ENCODE measurements at places on chromosomes 3 and 15.

DNA sequence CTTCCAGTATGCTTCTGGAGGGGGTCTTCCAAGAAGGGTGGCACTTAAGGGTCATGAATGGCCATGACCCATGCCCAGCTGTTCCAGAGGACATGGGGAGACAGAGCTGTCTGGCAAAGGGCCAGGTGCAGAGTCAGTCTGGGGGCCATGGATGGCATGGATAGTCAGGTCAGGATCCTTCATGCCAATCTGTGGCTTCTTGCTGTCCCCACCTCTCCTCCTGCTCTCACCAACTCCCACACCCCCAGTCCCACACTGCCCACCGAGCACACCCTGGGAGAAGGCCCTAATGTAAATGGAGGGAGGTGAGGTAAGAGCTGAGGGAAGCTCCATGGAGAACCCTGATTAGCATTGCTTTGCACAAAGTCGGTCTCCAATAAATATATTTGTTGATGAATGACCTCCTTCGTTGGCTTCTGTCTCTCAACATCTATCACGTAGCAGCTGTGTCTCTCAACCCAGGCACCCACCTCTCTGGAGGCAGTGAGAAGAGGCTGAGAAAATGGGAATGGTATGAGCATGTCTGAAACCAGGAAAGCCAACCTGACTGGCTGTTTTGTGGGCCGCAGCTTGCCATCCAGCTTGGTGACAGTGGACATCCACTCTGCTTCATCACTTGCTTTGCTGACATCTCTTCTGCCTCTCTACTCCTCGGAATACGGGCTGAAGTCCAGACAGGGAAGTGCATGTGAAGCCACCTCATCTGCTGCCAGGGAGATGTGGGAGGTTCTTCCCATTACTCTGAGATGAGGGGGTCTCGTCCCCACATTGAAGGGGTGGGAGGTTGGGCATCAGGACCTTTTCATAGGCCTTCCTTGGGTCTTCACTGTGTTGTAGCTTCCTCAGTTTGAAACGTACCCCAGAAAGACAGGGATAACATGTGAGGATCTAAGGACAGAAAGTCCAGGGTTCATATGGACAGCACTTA, 37.7 kb upstream of the RAB6B start:
- DNase-seq, result no peak

DNA sequence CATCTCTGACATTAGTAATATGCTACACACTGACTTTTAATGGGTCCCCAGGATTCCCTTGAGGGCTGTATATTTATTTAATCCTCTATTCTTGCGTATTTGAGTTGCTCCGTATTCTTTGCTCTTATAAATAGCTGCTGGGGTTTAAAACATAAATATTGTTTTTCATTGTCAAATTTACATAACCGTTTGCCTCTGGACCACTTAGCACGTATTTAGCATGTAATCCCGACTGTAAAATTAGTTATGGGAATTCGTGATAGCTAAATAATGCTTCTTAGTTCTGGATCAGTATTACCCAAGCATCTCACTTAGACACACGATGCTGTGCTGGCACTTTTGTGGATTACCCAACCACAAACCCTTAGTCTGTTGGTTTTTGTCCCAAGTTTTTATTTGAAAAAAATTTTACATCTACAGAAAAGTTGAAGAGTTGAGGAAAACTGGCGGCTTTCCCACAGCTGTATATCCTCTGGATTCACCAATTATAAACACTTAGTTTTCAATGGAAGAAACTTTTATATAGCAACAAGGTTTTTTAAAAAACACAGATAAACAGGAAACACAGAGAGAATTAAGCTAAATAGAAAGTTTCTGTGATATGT, 296.8 kb upstream of the TPM1 start:
- no peak for DNase-seq

GRCh38 chr3:100743535-100743934, 34.2 kb downstream of the TFG start:
- no peak for DNase-seq

- no peak for DNase-seq
These were observed 194.6 kb downstream of the SUCLG2 start for GRCh38 chr3:67459796-67460195.

DNA sequence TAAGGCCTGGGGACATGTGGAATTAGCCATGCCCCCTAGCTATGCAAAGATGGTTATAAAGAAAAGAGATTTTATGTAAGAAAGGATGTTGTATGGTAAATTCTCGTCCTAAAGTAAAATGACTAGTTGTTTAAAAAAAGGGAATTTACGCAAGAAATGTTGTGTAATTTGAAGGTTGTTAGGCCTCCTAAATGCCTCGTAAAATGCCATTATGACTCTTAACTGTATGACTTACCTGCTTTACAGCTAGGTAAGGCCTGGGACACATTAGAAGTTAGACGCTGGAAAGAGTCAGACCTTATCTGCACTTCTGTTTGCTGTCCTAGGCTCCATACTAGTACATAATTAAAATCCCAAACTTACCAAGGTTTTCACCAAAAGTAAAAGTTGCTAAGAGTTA, 17.5 kb upstream of the HHATL start:
- DNase-seq, result no peak

GRCh38 chr3:108672701-108673100, 83.2 kb downstream of the DZIP3 start:
- no peak for DNase-seq
